ENCODE measurements at places on chromosomes 2 and 18.

GRCh38 chr2:11920993-11921583 is 174.7 kb downstream of the LPIN1 start:
- H3K27ac ChIP-seq = no peak overlapping the region
- DNase-seq = no peak
- H3K36me3 ChIP-seq = no peaks in the 10 kb centered on the region
- H3K4me1 ChIP-seq = no peaks in the 10 kb centered on the region
- H3K27me3 ChIP-seq = no peaks in the 10 kb centered on the region
- H3K4me3 ChIP-seq = no peak overlapping the region

- H3K36me3 ChIP-seq = no peaks in the 10 kb centered on the region
- no peak for DNase-seq
- H3K27ac ChIP-seq = no peak overlapping the region
- no peak overlapping the region for H3K4me3 ChIP-seq
- H3K4me1 ChIP-seq = peaks cover 4% of the 10 kb centered on the region
- H3K27me3 ChIP-seq = no peaks in the 10 kb centered on the region
Measured at GRCh38 chr2:197157879-197158537, 152.6 kb downstream of the ANKRD44 start.

DNA sequence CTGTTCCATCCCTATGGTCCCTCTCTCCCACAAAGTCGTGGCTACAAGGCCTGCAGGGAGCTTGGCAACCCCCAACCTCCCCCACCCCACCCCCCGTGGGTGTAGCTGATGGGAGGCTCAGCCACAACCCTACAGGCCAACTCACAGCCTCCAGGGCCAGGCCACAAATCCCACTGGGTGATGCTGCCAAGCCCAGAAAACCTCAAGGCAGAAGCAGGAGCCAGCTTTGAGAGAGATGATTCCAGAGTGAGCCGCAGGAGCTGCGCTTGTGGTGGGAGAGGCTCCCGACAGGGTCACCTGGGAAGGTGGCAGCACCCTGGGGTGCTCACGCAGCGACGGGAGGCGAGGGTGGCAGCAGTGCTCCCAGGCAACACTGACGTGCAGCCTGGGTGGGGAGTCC is 44.8 kb downstream of the ADCY3 start:
- H3K4me3 ChIP-seq = no peak overlapping the region
- no peaks in the 10 kb centered on the region for H3K4me1 ChIP-seq
- DNase-seq = no peak
- no peaks in the 10 kb centered on the region for H3K27me3 ChIP-seq
- H3K27ac ChIP-seq = peak overlapping the region; percentile 75
- no peaks in the 10 kb centered on the region for H3K36me3 ChIP-seq

DNA sequence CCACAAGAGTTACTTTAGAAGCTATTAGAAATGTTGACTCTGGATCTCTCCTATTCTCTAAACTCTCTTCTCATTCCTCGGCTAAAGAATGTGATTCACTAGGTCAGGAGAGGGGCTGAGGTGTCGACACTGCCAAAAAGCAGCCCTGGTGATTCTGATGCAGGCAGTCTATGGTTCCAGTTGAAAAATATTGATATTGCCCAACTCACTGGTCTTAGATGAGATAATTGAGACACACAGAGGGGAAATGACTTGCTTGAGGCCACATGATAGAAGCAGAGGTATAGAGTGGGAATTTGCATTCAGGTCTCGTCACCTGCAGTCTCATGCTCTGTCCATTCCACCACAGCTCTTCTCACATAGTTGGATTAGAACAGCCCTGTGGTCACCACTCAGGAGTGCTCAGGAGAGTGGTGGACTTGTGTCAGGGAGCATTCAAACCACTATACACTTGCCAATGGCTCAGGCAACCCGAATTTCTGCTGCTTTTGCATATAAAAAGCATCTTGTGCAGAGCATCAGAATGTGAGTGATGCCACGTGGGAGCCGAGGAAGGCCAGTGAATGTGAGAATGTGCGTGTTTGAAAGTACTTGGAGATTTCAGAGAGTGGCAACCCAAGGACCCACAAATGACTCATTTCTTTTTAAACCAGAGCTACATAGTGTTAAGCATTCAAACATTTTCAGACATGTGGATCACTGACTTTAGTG is 65.1 kb upstream of the CTLA4 start:
- no peak for DNase-seq
- no peak overlapping the region for H3K27ac ChIP-seq
- H3K36me3 ChIP-seq = no peaks in the 10 kb centered on the region

- DNase-seq = no peak
- H3K4me3 ChIP-seq = no peak overlapping the region
- no peaks in the 10 kb centered on the region for H3K4me1 ChIP-seq
- H3K27ac ChIP-seq = no peak overlapping the region
- no peaks in the 10 kb centered on the region for H3K36me3 ChIP-seq
Measured at GRCh38 chr2:142863485-142863961, 13.9 kb upstream of the KYNU start.

DNA sequence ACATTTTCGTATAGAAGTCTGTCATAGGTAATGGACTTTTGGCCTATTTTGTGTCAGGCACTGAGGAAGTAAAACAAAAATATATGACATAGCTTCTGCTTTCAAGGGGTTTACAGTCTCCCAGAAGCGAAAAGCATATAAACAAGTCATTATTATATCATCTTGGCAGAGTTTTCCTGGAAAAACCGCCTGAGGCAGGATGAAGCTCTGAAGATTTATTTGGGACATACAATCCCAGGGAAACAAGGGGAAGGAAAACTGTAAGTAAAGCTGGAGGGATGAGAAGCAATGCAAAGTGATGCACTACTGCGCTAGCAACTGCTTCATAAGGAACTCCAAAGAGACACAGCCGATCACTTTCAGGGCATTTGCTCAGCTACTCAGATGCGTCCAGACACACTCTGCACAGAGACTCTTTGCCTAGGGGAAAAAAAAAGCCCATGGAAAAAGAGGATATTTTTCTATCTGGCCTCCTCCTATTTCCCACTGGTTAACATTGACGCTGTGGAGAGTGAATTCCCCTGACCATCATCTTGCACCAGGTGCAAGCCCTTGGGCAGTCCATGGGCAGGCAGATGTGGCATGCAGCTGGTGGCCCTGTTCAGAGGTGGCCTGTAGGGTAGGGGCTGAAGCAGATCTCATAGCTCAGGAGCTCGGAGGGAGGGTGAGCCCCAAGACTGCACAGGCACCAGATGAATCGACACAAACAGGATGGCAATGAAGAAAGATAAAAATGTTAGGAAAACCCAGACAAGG is 158.1 kb downstream of the METTL4 start:
- no peaks in the 10 kb centered on the region for H3K36me3 ChIP-seq
- no peaks in the 10 kb centered on the region for H3K27me3 ChIP-seq
- no peak overlapping the region for H3K4me3 ChIP-seq
- DNase-seq = no peak
- no peak overlapping the region for H3K27ac ChIP-seq
- H3K4me1 ChIP-seq = no peaks in the 10 kb centered on the region

DNA sequence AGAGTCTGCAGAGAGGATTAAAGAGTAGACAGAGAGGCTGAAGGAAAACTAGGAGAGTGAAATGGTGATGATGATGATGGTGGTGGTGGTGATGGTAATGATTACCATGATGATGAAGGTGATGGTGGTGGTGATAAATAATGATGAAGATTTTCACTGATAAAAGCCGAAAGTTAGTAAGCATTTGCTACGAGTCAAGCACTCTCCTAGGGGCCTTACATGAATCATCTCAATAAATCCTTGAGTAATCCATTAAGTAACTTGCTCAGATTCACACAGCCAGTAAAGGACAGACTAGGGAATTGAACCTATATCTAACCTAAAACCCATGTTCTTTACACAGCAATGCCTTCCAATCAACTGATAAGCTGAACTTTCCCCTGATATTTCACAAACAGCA is 106.7 kb upstream of the PGAP1 start:
- H3K27ac ChIP-seq = no peak overlapping the region
- no peak overlapping the region for H3K4me3 ChIP-seq
- no peaks in the 10 kb centered on the region for H3K36me3 ChIP-seq
- no peaks in the 10 kb centered on the region for H3K4me1 ChIP-seq
- DNase-seq = no peak

- H3K27ac ChIP-seq = peak overlapping the region; percentile 93
- no peaks in the 10 kb centered on the region for H3K4me1 ChIP-seq
- H3K27me3 ChIP-seq = no peaks in the 10 kb centered on the region
- H3K4me3 ChIP-seq = peak overlapping the region; percentile 82
- DNase-seq = no peak
Measured at GRCh38 chr2:55231546-55232083, 478 bp downstream of the CLHC1 start.

DNA sequence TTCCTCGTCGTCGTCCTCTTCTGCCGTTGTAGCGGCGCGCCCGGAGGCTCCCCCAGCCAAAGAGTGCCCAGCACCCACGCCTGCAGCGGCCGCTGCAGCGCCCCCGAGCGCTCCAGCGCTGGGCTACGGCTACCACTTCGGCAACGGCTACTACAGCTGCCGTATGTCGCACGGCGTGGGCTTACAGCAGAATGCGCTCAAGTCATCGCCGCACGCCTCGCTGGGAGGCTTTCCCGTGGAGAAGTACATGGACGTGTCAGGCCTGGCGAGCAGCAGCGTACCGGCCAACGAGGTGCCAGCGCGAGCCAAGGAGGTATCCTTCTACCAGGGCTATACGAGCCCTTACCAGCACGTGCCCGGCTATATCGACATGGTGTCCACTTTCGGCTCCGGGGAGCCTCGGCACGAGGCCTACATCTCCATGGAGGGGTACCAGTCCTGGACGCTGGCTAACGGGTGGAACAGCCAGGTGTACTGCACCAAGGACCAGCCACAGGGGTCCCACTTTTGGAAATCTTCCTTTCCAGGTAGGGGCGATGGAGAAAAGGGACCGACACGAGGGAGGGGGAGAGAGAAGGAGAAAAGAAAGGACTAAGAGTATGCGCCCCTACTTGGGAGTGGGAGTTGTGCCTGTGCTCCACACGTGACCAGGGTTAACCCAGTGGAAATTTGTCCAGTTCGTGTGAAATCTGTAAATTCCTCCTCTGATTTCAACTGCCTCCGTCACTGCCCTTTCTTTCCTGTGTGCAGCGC is 800 bp downstream of the HOXD13 start:
- H3K4me3 ChIP-seq = peak overlapping the region; percentile 33
- no peaks in the 10 kb centered on the region for H3K36me3 ChIP-seq
- H3K4me1 ChIP-seq = peaks cover 33% of the 10 kb centered on the region
- H3K27me3 ChIP-seq = peaks cover 85% of the 10 kb centered on the region
- no peak for DNase-seq

DNA sequence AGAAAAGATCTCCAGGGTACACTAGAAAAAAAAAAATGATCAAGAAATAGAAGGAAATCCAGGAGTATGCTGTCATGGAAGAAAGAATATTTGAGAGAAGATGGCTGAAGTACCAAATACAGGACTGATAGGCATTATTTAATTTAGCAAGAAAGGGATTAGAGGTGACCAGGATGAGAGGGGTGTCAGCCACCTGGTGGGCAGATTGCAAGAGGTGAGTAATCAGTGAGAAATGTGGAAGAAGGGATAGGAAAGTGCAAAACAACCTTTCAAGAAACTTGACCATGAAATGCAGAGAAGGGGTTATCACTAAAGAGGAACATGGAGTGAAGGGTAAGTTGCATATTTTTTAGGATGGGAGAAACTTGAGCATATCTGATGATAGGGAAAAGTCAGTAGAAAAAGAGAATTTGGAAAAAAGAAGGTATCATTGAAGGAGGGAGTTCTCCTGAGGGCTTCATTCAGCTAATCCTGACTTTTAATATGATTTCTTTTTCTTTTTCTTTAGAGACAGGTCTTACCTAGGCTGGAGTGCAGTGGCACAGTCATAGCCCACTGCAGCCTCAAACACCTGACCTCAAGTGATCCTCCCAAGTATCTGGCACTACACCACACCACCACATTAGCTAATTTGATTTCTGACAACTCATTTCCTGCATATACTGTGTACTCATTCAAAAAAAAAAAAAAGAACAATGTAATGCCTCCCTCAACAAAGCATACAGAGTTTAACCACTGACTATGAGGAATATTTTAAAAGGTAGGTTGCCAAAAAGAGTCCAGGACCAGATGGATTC is 101.3 kb downstream of the LRP2 start:
- H3K4me3 ChIP-seq = no peak overlapping the region
- no peaks in the 10 kb centered on the region for H3K27me3 ChIP-seq
- DNase-seq = no peak
- no peaks in the 10 kb centered on the region for H3K4me1 ChIP-seq
- H3K36me3 ChIP-seq = no peaks in the 10 kb centered on the region

DNA sequence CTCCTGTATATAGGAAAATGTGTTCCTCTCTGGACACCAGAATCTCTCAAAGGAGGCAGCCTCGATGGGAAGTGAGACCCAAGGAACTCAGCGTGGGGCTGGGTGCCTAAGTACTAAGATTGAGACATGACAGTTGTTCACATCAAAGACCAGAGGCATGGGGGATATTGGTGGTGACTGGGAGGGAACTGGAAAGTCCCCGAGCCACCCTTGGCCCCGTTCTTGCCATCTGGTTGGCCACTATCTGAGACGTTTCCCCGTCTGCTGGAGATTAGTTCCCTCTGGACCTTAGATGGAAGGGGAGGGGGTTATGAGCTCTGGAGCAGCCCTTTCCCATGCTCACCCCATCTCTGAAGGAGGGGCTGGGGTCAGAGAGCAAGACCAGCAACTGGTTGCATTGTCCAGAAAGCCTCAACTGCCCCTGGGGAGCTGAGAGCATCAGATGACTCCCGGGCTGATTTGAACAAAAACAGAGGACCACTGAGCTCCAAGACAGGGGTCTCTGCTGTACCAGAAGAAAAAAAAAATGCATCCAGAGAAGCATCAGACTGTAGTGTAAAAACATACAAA is 11.8 kb downstream of the FBLN7 start:
- H3K36me3 ChIP-seq = no peaks in the 10 kb centered on the region
- H3K27me3 ChIP-seq = no peaks in the 10 kb centered on the region
- peak overlapping the region; percentile 18 for H3K27ac ChIP-seq
- peak; percentile 50 for DNase-seq

- no peaks in the 10 kb centered on the region for H3K36me3 ChIP-seq
- H3K4me3 ChIP-seq = no peak overlapping the region
- no peaks in the 10 kb centered on the region for H3K27me3 ChIP-seq
- DNase-seq = no peak
- H3K4me1 ChIP-seq = no peaks in the 10 kb centered on the region
Measured at GRCh38 chr18:7677001-7677400, 109.9 kb downstream of the PTPRM start.

DNA sequence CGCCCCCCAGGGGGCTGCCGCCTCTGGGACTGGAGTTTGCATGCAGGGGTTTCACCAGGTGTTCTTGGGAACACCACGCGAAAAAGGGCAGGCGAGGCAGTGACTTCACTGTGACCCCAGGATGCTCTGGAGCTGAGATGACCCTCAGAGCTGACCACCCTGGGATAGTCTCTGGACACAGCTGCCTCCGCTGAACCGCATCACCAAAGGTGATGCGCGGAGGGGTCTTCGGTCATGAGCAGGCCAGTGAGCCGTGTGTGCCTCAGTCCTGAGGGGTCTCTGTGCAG is 17.5 kb downstream of the GPR35 start:
- H3K36me3 ChIP-seq = no peaks in the 10 kb centered on the region
- no peak overlapping the region for H3K27ac ChIP-seq
- H3K27me3 ChIP-seq = no peaks in the 10 kb centered on the region
- DNase-seq = peak; percentile 43
- H3K4me3 ChIP-seq = no peak overlapping the region

- DNase-seq = peak; percentile 71
- H3K27me3 ChIP-seq = no peaks in the 10 kb centered on the region
Measured at GRCh38 chr2:112692495-112692911, 28.3 kb upstream of the NT5DC4 start.

GRCh38 chr2:62293490-62294271 is 97.8 kb downstream of the B3GNT2 start:
- H3K4me1 ChIP-seq = no peaks in the 10 kb centered on the region
- H3K27me3 ChIP-seq = no peaks in the 10 kb centered on the region
- peak overlapping the region; percentile 35 for H3K27ac ChIP-seq
- no peak overlapping the region for H3K4me3 ChIP-seq
- peak; percentile 66 for DNase-seq
